ENCODE measurements at places on chromosomes 13 and 19. TPM values are rescaled to one million over a fixed set of nuclear protein-coding genes. Genes with fewer than 3 reads are reported as not detected.
A peak's percentile ranks its signal among the peaks of the same experiment; 100 is the strongest.

Gene DAND5
- 1.1 TPM for total RNA-seq

Gene CEACAM16
- not detected for total RNA-seq

Gene SMIM24
- 0.69 TPM for total RNA-seq

Gene IRGC
- not detected for total RNA-seq

Gene ZNF582
- total RNA-seq, result not detected

Gene PTH2
- not detected for total RNA-seq

Gene PODNL1
- total RNA-seq, result not detected

Gene SHC2
- total RNA-seq, result not detected

- no peak for DNase-seq
- H3K4me3 ChIP-seq, result no peak overlapping the region
- H3K27ac ChIP-seq, result no peak overlapping the region
- no peaks in the 10 kb centered on the region for H3K36me3 ChIP-seq
- H3K27me3 ChIP-seq, result no peaks in the 10 kb centered on the region
- H3K4me1 ChIP-seq, result peaks cover 62% of the 10 kb centered on the region
These were observed 198.2 kb downstream of the KLF12 start for GRCh38 chr13:73935991-73936390.

DNA sequence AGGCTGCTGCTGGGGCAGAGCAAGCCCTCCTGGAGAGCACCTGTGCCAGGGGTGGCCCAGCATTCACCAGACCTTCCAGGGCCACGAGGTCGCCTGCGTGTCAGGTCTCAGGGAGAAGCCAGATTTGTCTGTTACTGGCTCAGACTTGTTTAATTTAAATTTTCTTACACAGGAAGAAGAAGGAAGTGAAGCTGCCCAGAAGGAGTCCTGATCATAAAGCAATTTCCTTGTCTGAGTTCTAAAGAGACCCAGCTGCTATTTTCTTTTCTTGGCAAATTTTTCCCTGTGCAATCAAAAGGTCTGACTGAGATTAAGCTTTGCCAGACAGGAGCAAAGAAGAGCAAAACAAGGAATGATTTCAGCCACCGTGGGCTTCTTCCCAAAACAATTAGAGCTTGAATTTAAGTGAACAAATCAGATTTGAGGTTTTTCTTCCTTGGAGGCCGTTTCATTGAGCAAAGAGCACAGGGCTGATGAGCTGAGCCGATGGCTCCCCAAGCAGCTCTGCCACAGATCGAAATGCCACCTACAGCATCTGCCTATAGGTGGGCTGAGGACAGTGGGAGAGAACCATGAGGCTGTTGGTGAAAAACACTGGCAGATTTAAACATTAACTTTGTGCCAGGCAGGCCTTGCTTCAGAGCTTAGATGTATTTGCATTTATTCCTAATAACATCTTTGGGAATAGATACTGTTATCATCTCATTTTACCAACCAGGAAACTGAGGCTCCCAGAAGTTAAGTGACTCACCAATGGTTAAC lies 40.1 kb downstream of the HSPH1 start:
- no peak overlapping the region for H3K4me3 ChIP-seq
- no peak overlapping the region for H3K27ac ChIP-seq
- peaks cover 59% of the 10 kb centered on the region for H3K27me3 ChIP-seq
- DNase-seq, result no peak
- H3K4me1 ChIP-seq, result no peaks in the 10 kb centered on the region

- H3K27me3 ChIP-seq, result peaks cover 21% of the 10 kb centered on the region
- no peaks in the 10 kb centered on the region for H3K4me1 ChIP-seq
- no peak overlapping the region for H3K4me3 ChIP-seq
- H3K36me3 ChIP-seq, result no peaks in the 10 kb centered on the region
These were observed 53.9 kb downstream of the CHST8 start for GRCh38 chr19:33675501-33676124.

DNA sequence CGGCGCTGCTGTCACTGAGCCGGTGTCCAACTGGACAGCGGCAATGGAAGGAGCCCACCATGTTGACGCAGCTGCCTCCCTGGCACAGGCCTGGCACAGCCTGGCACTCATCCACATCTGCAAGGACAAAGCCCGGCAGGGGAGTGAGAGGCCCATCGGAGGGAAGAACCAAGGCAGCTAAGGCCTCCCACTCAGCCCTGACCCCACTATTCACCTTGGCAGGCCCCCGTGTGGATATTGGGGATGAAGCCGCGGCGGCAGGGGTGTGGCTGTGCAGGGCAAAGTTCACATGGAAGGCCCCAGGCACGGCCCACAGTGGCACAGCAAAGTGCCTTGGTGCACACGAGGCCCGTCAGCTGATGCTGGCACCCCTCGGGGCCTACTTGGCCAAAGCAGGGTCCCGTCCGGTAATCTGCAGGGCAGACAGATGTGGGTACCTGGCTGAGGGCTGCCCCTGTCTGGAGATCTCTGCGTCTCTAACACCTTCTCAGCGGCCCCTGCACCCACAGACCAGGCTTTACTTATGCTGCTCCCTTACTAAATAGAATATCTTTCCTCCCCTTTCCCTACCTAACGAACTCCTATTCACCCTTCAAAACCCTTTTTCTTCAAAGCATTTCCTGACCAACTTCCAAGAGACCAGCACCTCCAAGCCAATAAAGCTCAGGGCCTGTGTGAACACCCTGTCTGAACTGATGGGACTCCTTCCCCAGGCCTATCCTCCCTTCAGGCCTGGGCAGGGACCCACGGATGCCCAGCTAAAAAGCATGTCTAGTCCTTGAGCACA lies 7.5 kb downstream of the FBN3 start:
- no peak for DNase-seq
- no peak overlapping the region for H3K27ac ChIP-seq
- H3K4me1 ChIP-seq, result no peaks in the 10 kb centered on the region
- H3K27me3 ChIP-seq, result no peaks in the 10 kb centered on the region
- H3K36me3 ChIP-seq, result no peaks in the 10 kb centered on the region

GRCh38 chr19:33904681-33905080 lies 108.0 kb downstream of the KCTD15 start:
- H3K27me3 ChIP-seq, result no peaks in the 10 kb centered on the region
- H3K4me1 ChIP-seq, result peaks cover 10% of the 10 kb centered on the region
- H3K27ac ChIP-seq, result no peak overlapping the region
- DNase-seq, result peak; percentile 14

DNA sequence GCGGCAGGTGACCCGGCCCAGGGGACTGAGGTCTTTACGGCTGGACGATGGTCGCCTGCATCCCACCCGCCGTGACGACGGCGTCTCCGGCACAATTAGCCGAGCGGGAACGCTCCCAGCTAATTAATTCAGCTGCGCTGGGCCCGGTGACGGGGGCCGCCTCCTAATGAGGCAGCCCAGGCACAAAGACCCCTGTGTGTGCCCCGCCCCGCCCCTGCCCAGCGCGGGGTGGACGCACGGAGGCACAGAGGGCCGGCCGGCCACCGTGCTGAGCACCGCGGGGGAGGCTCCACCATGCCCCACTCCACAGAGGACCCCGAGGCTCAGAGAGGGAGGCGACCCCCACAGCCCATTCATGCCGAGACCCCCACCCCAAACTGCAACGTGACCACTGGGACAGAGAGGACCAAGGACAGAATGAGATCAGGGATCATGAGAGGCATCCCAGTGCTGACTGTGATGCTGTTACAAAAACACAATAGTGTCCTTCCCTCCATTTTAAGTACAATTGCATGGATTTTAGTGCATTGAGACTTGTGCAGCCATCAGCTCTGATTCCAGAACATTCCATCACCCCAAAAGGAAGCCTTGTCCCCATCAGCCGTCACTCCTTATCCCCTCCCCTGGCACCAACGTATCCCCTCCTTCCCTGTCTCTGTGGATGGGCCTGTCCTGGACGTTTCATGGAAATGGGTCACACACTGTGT lies 17.0 kb downstream of the EFNA2 start:
- no peaks in the 10 kb centered on the region for H3K4me1 ChIP-seq
- no peak for DNase-seq
- H3K36me3 ChIP-seq, result no peaks in the 10 kb centered on the region
- no peak overlapping the region for H3K27ac ChIP-seq
- no peaks in the 10 kb centered on the region for H3K27me3 ChIP-seq

DNA sequence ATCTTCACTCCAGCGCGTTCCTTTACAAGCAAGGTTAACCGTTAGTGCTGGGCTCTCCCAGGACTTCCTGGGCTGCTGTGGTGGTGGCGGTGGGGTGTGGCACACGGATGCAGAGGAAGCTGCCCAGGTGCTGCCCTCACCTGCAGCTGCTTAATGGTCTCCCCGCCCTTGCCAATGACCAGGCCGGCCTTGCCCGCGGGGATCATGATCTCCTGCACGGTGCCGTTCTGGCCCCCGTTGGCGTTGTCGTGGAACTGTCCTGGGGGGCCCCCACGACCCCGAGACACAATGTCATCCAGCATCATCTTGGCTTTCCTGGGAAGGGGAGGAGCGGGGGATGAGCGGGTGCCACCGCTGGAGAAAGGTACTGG lies 6.1 kb downstream of the KHSRP start:
- no peak overlapping the region for H3K4me3 ChIP-seq
- DNase-seq, result no peak
- H3K27me3 ChIP-seq, result no peaks in the 10 kb centered on the region
- peaks cover 85% of the 10 kb centered on the region for H3K36me3 ChIP-seq
- H3K4me1 ChIP-seq, result peaks cover 12% of the 10 kb centered on the region
- no peak overlapping the region for H3K27ac ChIP-seq

GRCh38 chr13:106493533-106494220 lies 41.8 kb downstream of the EFNB2 start:
- peaks cover 12% of the 10 kb centered on the region for H3K36me3 ChIP-seq
- H3K4me3 ChIP-seq, result no peak overlapping the region
- DNase-seq, result no peak
- H3K27me3 ChIP-seq, result no peaks in the 10 kb centered on the region
- H3K4me1 ChIP-seq, result no peaks in the 10 kb centered on the region

DNA sequence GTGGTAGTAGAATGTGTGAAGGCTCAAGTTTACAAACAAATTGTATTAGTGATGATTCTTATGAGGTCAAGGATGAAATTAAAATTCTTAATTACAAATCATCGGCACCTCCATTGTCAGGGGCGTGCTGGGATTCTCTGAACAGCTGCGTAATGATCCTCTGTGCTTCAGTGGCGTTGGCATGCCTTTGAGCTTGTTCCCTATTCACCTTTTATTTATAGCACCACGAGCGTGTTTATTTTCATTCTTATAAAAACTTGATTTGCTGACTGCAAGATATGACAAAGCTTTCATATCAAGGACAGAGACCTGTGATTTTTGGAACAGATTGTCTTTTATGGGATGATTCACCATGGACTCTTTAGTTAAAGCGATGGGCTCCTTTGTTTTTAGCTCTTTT lies 18.2 kb upstream of the UBL3 start:
- no peaks in the 10 kb centered on the region for H3K36me3 ChIP-seq
- no peak overlapping the region for H3K4me3 ChIP-seq
- H3K27ac ChIP-seq, result no peak overlapping the region
- no peaks in the 10 kb centered on the region for H3K4me1 ChIP-seq

GRCh38 chr13:21435687-21436151 lies 23.4 kb downstream of the ZDHHC20 start:
- peaks cover 13% of the 10 kb centered on the region for H3K4me1 ChIP-seq
- no peaks in the 10 kb centered on the region for H3K27me3 ChIP-seq
- peak; percentile 62 for DNase-seq
- H3K4me3 ChIP-seq, result no peak overlapping the region

DNA sequence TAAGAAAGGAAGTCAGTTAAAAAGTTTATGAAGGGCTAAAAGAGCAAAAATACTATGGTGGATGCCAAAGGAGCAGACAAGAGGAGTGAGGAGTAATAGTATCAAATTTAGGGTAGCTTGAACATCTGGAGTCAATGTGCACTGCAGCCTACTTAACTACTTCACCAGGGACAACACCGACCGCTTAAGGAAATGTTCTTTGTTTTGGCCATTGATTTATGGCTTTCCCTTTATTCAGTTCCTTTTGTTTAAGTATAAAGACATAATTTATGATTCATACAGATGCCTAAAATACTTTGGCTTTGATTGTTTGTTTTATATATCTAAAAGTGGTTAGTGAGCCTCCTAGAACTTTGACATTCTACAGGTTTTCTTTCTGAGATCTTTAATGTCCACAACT lies 276.3 kb upstream of the PRR20A start:
- H3K27me3 ChIP-seq, result no peaks in the 10 kb centered on the region
- H3K36me3 ChIP-seq, result no peaks in the 10 kb centered on the region
- no peaks in the 10 kb centered on the region for H3K4me1 ChIP-seq

GRCh38 chr13:90696656-90697055 lies 650.8 kb upstream of the MIR17HG start:
- H3K27me3 ChIP-seq, result no peaks in the 10 kb centered on the region
- H3K27ac ChIP-seq, result peak overlapping the region; percentile 99
- peak; percentile 67 for DNase-seq
- H3K36me3 ChIP-seq, result no peaks in the 10 kb centered on the region
- H3K4me3 ChIP-seq, result peak overlapping the region; percentile 54

DNA sequence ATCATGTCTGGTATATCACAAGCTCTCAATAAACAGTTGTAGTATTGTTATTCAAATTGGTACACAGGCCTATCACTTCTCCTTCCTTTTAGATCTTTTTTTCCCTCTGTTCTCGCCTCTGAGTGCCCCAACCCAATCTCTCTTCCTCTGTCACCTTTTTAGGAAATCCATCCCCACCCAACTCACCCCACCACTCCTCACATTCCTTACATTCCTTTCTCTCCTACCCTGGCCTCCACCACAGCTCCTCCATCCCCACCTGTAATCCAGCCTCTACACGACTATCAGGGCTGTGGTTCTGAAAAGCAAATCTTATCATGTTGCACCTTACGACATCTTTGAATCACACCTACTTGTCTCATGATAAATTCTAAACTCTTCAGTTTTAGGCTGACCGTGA lies 545.4 kb upstream of the GPC6 start:
- no peaks in the 10 kb centered on the region for H3K36me3 ChIP-seq
- no peak overlapping the region for H3K27ac ChIP-seq
- no peak for DNase-seq
- no peak overlapping the region for H3K4me3 ChIP-seq
- H3K27me3 ChIP-seq, result no peaks in the 10 kb centered on the region
